Activated CD4-positive, CD25-positive, alpha-beta regulatory T cell (primary cell): ENCODE measurements at places on chromosomes 2 and 18.

DNA sequence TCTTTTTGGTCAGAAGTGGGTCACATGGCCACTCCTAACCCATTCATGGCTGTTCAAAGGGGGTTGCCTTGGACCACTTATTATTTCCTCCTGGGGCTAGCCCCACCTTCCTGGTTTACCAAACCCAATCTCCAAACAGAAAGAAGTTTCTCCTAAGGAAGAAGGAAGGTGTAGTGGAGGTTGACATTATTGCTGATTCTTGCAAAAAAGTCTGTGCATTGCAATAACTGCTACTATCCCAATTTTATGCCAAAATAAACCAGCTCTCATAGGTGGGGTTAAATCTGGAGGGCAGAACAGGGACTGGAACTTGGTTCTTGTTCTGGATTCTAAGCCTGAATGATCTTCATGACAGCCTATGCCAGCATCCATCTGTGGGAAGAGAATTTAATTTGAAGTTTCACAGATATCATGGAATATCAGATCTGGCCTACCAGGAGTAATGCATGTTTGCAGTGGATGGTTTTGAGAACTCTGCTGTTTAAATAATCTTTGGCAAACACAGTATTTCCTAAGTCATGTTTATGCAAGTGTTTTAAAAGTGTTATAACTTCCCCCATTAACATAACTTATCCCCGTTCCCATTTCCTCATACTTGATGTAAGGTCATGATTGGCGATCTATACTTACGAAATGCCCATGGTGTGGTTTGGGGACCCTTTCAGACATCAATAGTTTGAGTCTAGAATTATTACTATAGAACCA is 11.9 kb downstream of the ANXA4 start:
- DNase-seq, result no peak

- no peak for DNase-seq
These were observed 32.0 kb downstream of the SLC14A1 start for GRCh38 chr18:45755934-45756333.

GRCh38 chr18:38427736-38428135 is 862.1 kb upstream of the CELF4 start:
- no peak for DNase-seq

- no peak for DNase-seq
These were observed 1.9 kb downstream of the LIMS2 start for GRCh38 chr2:127673291-127674069.

DNA sequence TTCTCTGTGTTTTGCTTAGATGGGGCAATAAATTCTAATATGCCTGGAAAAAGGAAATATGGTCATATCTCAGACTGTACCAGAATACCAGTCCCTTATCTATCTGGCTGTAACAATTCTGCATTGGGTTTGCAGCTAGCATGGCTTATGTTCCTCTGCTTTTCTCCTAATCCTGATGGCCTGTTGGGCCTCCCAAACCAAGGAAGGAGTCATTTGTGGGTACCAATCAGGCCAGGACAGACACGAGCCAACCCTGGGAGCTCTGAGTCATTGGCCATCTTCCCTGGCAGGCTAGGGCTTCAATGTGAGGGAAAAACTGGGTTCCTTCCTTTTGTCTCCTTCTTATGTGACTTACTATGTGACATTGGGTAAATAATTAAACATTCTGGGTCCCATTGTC is 12.0 kb downstream of the SMARCAL1 start:
- DNase-seq, result no peak

GRCh38 chr2:122486086-122486485 is 730.6 kb downstream of the TSN start:
- DNase-seq, result no peak
